Cardiac muscle cell (in vitro differentiated cells and primary cell): ENCODE measurements at places on chromosomes 5 and 9.

DNA sequence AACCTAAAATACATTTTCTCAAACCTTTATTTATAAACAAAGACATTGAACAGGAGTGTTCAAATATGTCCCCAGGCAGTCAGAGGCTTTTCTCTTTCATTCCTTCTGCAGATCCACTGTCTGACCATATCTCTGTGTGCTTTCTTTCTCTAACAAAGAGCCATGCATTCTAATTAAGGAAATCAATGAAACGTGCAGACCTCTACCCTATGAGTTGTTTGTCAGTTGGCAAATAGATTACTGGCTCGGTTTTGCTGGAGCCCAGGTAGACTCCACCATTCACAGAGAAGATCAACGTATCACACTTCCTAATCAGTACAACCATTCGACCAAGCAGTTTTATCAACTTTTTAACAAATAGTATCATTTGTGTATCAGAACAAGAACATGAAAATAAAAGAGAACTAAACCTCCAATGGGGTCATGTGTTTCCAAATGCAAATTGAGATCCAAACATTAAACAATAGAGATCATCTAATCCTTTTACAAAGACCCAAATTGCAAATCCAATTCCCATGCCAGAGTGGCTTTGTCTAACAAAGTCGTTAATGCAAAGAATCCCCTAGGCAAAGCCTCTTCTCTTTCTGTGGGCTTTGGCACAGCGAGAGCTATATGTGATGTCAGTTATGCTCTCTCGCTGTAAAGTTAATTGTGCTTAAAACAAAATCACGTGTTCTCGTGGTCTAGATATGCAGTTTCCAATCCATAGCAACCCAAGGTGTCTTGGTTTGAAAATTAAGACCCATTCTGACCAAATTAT, 16.8 kb downstream of the KLF4 start:
- DNase-seq, result no peak

GRCh38 chr9:79564105-79564504, 7.7 kb upstream of the TLE4 start:
- no peak for DNase-seq

DNA sequence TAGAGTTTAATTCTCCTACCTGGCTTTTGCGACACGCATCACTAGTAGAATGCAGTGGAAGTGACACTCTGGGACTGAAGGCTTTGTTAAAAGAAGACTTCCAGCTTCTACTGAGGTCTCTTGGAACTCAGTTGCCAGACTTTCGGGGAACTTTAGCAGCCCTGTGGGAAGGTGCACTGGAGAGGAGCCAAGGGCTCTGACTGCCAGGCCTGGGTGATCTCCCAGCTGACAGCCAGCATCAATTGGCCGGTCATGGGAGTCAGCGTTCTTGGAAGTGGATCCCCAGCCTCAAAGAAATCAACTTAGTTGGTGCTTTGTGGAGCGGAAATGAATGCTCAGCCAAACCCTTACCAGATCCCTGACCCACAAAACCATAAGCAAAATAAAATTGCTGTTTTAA, 87.1 kb downstream of the OSTF1 start:
- DNase-seq, result no peak

DNA sequence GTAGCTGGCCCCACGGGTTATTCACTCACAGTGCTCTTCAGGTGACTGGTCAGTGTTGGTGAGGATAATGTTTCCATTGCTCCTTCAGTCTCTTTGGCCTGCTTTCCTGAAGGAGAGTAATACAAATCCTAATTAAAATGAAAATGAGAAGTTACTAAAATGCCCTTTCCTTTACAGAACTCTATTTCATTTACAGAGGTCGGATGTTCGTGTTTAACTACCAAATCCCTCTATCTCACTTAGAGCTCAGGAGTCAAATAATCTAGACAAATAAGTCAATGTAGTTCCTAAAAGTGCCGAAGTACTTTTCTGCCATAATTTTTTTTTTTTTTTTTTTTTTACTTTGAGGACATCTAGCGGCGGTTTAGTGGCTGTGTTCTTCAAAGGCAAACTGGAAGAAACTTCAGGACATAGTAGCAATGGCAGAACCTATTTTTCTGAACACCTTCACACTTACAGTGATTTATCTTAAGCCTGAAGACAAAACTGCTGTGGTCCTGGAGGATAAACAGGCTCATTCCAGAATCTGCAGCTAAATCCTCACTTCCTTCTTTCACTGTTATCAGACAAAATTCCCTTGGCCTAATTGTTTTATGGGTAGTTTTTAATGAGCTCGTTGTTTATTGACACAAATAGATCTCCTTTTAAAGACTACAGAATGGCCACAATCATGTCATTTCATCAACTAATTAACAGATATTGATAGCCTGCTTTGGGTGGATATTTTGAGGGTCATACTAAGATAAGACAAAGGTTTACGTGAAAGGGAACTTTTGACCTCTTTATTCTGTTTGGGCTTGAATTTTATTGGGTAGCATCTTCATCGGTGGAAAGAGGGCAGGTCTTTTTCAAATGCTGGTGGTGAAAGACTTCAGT, 207.6 kb upstream of the DMRTA1 start:
- peak; percentile 70 for DNase-seq

DNA sequence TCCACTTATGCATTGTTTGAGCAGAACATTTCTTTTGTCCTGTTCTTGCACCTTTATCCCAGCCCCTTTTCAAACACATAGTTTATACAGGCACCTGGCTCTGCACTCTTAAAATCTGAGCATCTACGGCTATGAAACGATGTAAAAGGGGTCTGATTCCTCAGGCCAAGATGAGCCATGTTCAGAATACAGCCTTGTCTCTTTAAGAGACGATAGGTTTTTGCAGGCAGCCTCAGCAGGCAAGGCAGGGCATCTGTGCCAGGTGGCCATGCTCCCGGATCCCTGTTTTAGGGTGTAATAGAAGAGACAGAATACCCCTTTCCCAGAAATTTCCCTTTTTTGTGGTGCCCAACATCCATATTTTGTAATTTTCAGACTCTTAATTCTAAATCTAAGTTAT, 89.1 kb upstream of the NFIB start:
- DNase-seq, result no peak

GRCh38 chr5:127418367-127418766, 99.1 kb upstream of the PRRC1 start:
- no peak for DNase-seq

DNA sequence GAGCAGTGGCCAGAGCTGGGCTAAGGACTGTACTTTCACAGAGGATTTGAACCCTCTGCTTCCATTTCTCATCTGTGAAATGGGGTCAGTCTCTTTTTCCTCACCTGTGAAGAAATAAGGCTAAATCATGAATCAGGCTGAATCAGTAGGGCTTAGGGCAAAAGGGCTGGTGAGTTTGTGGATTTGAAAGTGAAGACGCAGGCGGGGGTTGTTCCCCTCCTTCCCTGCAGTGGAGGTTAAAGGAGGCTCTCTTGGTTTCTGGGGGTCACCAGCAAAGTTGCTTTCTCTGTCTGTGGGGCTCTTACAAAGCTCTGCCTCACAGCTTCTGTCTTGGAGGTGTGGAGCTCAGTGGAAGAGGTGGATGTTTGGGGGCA, 17.6 kb upstream of the NDST1 start:
- DNase-seq, result no peak

DNA sequence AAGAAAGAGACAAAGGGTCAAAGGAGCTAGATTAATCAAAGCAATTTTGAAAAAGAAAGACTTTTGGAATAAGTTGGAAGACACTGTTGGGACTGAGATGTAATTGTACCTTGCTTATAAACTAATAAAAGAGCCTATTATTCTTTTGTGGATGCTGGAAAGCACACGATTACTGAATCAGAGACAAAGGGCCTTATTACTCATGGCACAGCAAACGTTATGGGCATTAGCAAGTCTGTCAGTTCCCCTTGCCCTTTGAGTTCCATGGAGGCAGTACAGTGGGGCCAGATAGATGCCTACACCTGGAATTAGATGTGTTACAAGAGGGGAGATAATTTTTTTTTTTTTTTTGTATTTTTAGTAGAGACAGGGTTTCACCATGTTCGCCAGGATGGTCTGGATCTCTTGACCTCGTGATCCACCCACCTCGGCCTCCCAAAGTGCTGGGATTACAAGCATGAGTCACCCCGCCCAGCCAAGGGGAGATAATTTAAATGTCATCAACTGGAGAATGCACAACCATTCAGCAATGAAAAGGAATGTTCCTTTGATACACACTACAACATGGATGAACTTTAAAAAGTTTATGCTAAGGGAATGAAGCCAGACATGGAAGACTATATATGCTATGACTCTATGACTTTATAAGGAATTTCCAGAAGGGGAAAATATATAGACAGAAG, 128.9 kb downstream of the STARD4 start:
- no peak for DNase-seq

DNA sequence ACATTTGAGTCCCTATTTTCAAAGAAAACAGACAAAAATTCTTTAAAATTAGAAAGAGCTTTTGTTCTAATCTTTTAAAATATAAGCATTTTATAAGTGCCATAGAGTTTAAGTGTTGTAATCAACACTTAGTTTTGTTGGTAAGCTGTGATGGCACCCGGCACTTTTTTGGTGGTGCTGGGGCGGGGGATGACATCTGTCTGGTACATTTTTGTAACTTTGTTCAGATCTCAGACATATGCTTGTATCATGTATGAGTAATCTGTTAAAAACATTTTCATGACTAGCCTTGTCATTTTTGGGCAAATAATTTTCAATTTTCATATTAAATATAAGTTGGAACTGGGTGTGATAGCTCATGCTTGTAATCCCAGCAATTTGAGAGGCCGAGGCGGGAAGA, 51.7 kb downstream of the UBAP1 start:
- DNase-seq, result no peak

DNA sequence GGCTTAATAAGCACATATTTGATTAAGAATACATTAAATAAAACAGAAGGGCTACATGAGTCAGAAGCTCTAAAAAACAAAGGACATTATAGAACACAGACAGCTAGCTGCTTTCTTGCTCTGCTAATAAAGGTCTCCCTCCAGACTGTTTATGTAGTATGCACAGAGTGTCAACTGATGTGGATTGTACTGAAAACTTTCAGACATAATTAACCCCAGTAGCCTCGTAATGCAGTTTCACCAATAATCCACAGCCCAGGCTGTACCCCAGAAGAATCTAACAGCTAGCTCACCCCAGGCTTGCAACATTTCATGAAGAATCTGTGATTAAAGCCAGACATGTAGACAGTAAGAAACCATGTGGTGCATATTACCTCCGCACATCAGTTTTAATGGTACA, 30.8 kb downstream of the FGF10 start:
- no peak for DNase-seq

- no peak for DNase-seq
Measured at GRCh38 chr9:33840381-33840780, 23.4 kb downstream of the UBE2R2 start.

GRCh38 chr9:76557674-76558225, 98.8 kb downstream of the GCNT1 start:
- no peak for DNase-seq

DNA sequence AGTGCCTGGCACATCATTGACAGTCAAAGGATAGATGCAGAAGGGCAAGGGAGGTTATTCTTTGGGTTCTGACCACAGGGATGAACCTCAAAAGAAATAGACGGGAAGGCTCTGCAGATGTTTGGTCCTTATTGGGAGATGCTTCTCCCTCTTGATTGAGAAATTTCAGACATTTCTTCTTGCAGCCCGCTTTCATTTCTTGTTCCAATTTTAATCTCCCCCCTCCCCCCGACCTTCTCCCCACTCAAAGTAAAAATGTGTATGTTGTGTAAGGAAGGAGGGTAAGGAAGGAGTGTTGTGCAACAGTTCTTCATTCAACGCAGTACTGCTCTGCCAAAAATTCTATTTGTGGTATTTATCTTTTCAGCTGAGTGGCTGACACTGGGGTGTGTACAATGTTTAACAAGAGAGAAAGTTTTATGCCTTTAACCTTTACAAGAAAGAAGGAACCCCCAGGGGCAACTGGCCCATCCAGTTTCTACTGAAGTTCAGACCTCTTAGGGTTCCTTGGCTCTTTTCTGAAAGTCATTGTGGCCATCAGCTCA, 46.3 kb upstream of the TNFSF15 start:
- DNase-seq, result no peak

GRCh38 chr5:91061946-91062562, 321.1 kb downstream of the ARRDC3 start:
- no peak for DNase-seq

DNA sequence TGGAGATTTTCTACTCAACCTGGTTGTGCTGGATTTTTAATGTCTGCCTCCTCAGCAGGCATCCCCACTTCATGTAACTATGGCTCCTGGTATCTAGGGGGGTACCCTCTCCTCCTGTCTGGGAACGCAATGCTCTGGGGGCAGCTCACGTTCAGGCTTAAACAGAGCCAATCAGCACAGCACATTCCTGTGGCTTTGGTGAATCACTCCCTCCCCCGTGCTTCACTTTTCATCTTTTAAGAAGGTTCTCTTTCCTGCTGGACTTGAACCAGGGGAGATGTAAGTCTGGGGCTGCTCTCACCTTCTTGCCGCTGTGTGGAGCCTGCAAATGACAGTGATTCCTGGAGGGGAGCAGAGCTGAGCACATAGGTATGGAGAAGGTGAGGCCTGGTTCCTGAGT, 101.2 kb downstream of the MSX2 start:
- DNase-seq, result no peak

DNA sequence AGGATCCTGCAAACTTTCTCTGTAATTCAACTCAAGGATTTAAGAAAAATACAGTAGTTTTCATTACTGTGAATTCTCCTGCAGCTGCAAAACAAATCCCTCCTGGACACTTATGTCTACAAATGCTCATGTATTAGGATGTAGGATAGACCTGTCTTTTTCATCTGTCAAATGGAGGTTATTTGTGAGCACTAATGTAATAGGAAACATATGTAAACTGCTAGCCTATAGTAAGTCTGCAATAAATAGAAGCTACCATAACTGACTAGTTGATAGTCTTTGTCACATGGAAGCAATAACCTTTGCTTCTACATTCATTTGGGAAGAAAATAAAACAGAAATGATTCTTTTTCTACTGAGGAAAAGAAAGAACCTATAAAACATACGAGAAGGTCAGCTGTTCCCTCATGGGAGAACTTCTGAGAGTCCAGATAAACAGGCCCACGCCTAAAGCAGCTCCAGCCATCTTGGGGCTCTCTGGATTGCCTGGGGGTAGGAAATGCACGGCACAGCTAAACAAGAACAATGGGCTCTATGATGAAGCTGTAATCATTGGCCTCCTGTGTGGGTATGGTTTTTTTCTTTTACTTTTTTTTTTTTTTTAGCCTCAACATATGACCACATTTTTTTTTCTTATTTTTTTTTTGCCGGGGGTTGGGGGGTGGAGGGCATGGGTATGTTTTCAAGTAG, 6.2 kb downstream of the KCNV2 start:
- DNase-seq, result no peak

- no peak for DNase-seq
Measured at GRCh38 chr9:98930792-98931191, 12.9 kb upstream of the COL15A1 start.

GRCh38 chr9:8895106-8895860, 1095.7 kb upstream of the DMAC1 start:
- no peak for DNase-seq

DNA sequence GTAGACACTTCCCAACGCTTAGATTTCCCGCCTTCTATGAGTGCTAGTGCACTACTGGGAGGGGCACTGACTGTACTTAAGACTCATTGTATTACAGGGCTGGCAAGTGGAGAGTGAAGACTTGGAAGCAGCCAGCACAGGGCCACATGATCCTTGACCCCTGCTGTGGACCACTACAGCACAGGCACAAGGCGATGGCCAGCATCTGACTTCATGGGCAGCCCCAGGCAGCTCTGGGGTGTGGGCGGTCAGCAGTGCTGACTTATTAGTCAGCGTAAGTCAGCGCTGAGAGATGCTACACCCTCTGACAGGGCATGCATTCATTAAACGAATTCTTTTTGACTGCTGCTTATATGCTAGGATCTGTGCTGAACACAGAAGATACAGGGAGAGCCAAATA, 9.3 kb downstream of the SLC46A2 start:
- DNase-seq, result no peak

GRCh38 chr5:58106754-58107410, 353.0 kb downstream of the PLK2 start:
- DNase-seq, result no peak
